Mammary epithelial cell (primary cell): ENCODE measurements at places on chromosomes 5 and 9. TPM values are rescaled to one million over a fixed set of nuclear protein-coding genes. Genes with fewer than 3 reads are reported as not detected.

The CDC25C gene
- total RNA-seq: 2.9 and 5.8 TPM in 2 replicates

The SUSD3 gene
- not detected in 2 replicates for total RNA-seq

The YTHDC2 gene
- 31.3 TPM for total RNA-seq

The STKLD1 gene
- total RNA-seq: 1.0 and 1.3 TPM in 2 replicates

The KLF4 gene
- total RNA-seq: 20.5 TPM

The PCDHGA5 gene
- total RNA-seq: 1.5 TPM

The OLFM1 gene
- total RNA-seq: 0.17 TPM

The GRM6 gene
- not detected in 2 replicates for total RNA-seq

The SERINC5 gene
- total RNA-seq: 35.5 TPM

The PRR16 gene
- 3.2 TPM for total RNA-seq

The ABO gene
- 0.29 TPM in 1 of 2 replicates, not detected in the other for total RNA-seq

The SPRY4 gene
- total RNA-seq: 11.5 TPM

The CD14 gene
- 0.83 TPM for total RNA-seq

The SHISAL2B gene
- total RNA-seq: not detected in 2 replicates

The CARTPT gene
- not detected in 2 replicates for total RNA-seq

The FOXD4L3 gene
- 0.33 TPM for total RNA-seq

The NR4A3 gene
- total RNA-seq: 0.09 and 0.13 TPM in 2 replicates

The ADAMTS13 gene
- 5.2 and 9.6 TPM in 2 replicates for total RNA-seq

The TRIM7 gene
- 16.3 and 31.4 TPM in 2 replicates for total RNA-seq

The TRIM41 gene
- 28.7 and 30.6 TPM in 2 replicates for total RNA-seq

The ANKRD34B gene
- not detected in 2 replicates for total RNA-seq

The GARNL3 gene
- 1.1 and 2.3 TPM in 2 replicates for total RNA-seq

The NFIL3 gene
- total RNA-seq: 12.3 TPM

The CAVIN4 gene
- 0.29 and 0.66 TPM in 2 replicates for total RNA-seq

The FST gene
- 185 TPM for total RNA-seq

The DRD1 gene
- total RNA-seq: not detected in 2 replicates

The DNAI1 gene
- total RNA-seq: not detected in 2 replicates

The EIF4E1B gene
- not detected in 2 replicates for total RNA-seq

The LPAR1 gene
- total RNA-seq: 20.8 TPM

The SYNPO gene
- 1.3 TPM for total RNA-seq

The DMGDH gene
- total RNA-seq: 2.5 and 6.4 TPM in 2 replicates

The LRRTM2 gene
- total RNA-seq: 1.2 TPM

The FAM153A gene
- total RNA-seq: not detected in 2 replicates

The TUSC1 gene
- total RNA-seq: 7.5 and 8.7 TPM in 2 replicates

The AHRR gene
- total RNA-seq: 2.9 and 3.1 TPM in 2 replicates

The GMCL2 gene
- total RNA-seq: not detected in 2 replicates

The ACTBL2 gene
- total RNA-seq: 0.50 TPM

The RANBP17 gene
- total RNA-seq: 9.3 and 10.3 TPM in 2 replicates

The LCN15 gene
- not detected in 2 replicates for total RNA-seq

The FAM78A gene
- 0.35 and 0.42 TPM in 2 replicates for total RNA-seq

The LCNL1 gene
- 0.33 TPM for total RNA-seq

The PRPF4 gene
- total RNA-seq: 31.3 and 38.1 TPM in 2 replicates

The NXNL2 gene
- total RNA-seq: 0.31 and 0.40 TPM in 2 replicates

The ENTREP1 gene
- total RNA-seq: 12.5 TPM

The FIBCD1 gene
- total RNA-seq: 3.0 and 3.3 TPM in 2 replicates

The ECPAS gene
- 95.4 and 96.3 TPM in 2 replicates for total RNA-seq

The MEIKIN gene
- not detected for total RNA-seq

The HMMR gene
- total RNA-seq: 13.9 and 30.7 TPM in 2 replicates

The IRX1 gene
- total RNA-seq: 200 TPM

The SH3GL2 gene
- under 0.01 TPM for total RNA-seq

The CEP78 gene
- total RNA-seq: 17.1 and 24.7 TPM in 2 replicates

The LHFPL2 gene
- 52.5 TPM for total RNA-seq

The SLC6A18 gene
- total RNA-seq: not detected

The ASPN gene
- 0.17 TPM for total RNA-seq

The PCDHA5 gene
- total RNA-seq: 0.17 TPM
